ENCODE measurements at places on chromosomes 2 and 18.
A peak's percentile ranks its signal among the peaks of the same experiment; 100 is the strongest.

DNA sequence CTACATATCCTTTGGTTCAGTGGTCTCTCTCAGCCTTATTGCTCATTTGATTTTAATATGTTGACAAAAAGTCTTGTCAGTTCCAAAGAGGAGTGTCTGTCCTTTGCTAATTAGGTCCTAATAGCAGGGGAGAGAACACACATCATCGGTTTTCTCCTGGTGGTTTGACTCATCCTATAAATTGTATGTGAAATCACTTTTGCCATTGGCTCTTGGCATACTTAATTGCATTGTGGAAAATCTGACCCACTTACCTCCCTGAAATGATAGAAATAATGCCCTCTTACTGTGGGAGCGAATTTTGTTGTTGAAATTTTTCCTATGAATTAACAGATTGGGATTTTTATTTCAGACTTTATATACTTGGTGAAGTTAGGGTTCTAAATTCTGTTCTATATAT, 58.3 kb downstream of the MTCL1 start:
- DNase-seq, result no peak

DNA sequence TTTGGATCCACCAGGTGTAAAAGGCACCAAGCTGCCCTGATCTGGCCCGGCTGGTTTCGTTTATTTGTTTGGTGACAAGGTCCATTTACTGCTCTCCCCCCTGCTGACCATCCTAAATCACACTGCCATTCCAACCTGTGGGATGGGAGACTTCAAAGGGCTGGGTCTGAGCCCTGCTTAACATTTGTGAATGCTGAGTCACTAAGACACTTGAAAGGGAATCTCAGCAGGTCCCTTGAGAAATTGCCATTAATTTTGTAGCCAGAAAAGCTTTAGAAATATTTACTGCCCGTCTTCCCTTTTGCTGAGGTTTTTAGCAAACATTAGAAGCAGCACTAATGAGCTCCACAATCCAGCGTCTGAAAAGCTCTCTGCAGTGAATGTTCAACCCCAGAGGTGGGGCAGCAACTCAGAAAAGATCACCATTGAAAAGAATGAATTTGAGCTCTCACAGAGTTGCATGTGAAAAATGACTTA, 133.8 kb downstream of the ARL4C start:
- DNase-seq, result no peak

DNA sequence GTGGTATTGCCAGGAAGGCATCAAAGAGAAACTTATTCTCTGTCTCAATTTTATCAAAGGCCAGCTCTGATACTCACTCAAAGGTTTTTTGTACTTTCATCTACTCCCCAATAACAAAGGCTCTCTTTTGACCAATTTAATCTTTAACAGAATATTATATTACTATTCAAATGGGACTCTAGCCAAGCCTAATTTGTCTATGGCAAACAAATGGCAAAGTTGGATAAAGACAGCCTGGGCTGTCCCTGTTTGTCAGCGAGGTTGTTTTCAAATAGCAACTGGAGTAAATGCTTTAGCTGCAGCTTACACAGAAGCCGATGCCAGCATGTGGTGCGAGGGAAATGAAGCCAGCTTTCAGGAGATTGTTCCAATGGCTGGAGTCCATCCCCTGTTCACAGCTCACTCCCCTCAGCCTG, 80.1 kb upstream of the CTNNA2 start:
- DNase-seq, result no peak

DNA sequence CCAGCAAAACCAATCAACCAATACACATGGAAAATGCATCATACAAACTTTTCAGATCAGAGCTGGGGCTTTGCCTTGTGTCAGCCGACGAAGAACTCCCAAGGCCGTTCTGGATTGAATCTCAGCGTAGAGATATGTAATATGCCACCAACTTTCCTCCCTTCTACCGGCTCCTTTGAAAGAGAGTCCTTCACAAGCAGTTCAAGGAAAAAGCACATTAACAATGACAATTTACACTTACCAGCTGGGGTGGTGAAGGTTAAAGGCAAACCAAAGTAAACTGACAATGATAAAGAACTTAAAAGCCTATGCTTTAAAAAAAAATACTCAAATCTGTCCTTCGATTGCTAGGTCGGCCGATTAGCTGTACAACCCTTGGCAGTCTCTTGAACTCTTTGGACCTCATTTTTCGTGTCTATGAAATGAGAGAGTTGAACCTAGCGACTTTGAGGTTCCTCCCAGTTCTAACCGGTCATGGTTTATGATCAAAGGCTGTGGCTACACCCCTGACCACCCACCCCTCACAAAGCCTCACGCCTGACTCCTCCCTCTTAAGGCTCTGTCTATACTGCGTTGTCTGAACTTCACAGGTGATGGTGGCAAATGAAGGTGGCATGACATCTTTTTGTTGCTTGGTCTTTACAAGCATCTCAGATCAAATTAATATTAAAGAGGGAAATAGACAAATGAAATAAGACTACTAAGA, 46.2 kb downstream of the BCL2 start:
- DNase-seq, result no peak

DNA sequence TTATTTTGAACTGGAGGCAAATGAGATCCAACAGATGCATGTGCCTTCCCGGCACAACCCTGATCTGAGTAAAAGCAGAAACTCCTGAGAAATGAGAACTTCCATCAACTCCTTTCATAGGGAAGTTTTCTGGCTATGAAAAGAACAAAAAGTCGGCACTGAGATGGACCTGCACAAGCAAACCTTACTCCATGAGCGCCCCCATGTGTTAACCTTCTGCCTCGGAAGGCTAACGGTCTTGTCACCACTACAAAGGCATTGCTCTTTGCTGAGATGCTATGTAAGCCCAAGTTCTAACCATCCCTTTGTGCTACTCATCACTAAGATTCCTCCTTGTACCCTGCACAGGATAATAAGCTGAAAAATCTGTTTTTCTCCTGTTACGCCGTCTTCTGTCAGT, 57.3 kb upstream of the SULT1C3 start:
- no peak for DNase-seq

- no peak for DNase-seq
Observed at GRCh38 chr2:198220763-198221610, 416.6 kb downstream of the PLCL1 start.

DNA sequence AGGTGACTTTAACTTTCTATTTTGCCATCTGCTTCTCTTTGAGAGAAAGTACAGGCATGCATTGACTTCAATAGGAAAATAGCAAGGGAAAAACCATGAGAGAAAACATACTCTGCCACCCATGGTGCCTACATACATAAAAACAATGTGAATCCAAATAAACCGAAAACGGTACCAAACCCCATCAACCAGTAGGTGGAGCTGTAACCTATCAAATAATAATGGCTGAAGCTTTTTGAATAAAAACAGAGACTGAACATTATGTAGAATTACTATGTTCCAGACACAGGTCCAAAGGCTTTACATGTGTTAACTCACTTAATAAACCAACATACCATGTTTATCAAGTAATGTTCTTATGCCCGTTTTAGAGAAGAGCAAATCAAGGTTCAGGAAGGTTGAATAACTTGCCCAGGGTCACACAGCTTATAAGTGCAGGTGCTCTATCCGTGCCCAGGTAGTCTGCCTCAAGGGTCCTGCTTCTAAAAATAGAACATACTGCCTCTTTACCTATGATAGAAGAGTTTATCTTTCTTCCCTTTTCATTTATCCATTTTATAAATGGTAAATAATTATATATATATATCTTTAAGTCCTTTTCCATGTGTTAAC, 293.9 kb upstream of the SYT4 start:
- no peak for DNase-seq

DNA sequence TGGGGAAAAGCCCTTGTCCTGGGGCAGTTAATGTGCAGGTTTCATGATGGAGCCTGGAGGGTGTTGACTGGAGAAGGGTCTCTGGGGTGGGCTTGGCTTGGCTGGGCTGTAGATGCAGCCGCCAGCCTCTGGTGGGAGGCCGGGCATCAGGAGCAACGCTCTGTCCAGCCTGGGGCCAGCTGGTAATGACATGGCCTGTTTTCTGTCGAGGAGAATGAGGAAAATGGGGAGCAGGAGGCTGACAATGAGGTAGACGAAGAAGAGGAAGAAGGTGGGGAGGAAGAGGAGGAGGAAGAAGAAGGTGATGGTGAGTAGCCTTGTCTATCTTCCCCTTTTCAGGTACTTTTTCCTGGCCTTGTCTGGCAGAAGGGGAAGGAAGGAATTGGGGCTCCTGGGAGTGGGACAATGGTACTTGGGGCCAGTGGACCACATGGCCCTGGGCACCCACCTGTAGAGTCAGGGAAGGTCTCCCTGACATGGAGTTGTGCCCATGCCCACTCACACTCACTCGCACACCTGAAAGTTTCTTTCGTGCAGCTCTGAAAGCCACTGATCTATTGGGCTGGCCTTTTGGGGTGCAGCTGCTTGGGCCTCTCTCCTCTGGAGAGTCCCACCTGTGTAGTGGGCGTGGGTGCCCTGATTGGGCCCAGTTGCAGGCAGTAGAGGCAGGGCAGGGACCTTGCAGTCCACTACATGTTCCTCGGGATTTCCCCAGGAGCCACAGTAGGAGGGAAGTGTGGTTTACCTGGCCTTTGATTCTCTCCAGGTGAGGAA, 3.5 kb downstream of the PTMA start:
- no peak for DNase-seq

GRCh38 chr2:204205082-204205481, 268.5 kb downstream of the ICOS start:
- no peak for DNase-seq

DNA sequence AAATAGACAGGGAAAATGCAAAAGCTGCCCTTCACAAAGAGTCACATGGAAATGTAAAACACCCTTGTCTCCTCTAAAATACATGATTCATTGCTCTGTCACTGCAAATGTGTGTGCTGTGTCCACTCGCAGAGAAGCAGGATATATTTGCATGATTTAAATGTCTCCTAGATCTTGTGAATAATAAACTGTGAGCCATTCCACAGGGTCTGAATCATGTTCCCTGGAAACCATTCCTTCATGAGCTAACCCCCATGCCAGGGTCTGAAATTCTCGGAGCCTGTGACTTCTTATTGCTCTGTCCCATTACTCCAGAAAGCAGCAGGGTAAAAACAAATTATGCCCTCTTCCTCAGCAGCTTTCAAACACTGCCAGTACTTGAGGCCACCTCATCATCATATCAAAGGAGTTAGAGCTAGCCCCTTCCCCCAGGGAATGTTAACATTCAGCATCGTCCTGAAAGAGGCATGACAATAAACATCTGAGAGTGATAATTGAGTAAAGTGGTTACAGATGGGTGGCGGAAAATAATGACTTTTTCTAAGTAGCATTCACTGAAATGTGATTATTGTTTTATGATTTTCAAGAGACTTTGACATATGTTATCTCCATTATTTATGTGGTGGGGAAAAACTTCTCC, 11.7 kb upstream of the CNGA3 start:
- no peak for DNase-seq

- no peak for DNase-seq
Observed at GRCh38 chr2:149908726-149909683, 321.4 kb upstream of the MMADHC start.

GRCh38 chr18:63575681-63576080, 11.5 kb upstream of the SERPINB13 start:
- no peak for DNase-seq

GRCh38 chr18:69865776-69866175, 81.9 kb downstream of the CD226 start:
- no peak for DNase-seq

DNA sequence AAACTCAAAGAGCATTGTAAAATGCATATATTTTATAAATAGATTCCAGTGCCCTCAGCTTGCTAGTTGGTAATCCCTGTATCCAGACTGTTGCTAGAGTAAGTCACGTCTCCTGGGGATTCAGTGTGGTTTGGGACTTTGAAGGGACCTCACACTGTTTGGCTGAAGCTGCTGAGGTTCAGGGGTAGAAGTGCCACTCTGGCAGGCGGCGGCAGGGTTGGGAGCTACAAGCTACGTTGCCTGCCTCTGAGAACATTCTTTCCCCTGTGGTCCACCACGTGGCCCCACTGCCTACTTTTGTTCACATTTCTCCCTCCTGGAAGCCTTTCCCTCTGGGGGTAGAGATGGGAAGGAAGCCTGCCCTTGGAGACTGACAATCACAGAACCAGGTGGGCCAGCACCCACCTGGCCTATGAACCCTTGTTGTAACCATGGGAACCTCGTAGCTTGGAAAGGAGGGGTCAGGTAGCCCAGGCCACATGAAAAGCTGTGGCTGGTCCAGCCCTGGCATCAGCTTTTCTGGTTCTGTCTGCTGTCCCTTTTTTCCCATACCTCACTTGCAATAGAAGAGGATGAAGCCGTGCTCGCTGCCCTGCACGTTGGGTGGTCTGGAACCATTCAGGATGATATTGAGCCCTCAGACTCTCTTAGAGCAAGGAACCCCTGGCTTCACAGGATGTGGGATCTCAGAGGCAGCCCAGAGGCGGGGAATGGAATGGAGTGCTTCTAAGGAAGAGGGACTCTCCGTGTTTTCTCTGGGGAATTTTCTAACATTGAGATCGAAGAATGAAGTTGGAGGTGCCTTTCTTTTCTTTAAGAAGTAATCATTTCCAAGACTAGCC, 2.9 kb downstream of the RNF144A start:
- DNase-seq, result no peak

DNA sequence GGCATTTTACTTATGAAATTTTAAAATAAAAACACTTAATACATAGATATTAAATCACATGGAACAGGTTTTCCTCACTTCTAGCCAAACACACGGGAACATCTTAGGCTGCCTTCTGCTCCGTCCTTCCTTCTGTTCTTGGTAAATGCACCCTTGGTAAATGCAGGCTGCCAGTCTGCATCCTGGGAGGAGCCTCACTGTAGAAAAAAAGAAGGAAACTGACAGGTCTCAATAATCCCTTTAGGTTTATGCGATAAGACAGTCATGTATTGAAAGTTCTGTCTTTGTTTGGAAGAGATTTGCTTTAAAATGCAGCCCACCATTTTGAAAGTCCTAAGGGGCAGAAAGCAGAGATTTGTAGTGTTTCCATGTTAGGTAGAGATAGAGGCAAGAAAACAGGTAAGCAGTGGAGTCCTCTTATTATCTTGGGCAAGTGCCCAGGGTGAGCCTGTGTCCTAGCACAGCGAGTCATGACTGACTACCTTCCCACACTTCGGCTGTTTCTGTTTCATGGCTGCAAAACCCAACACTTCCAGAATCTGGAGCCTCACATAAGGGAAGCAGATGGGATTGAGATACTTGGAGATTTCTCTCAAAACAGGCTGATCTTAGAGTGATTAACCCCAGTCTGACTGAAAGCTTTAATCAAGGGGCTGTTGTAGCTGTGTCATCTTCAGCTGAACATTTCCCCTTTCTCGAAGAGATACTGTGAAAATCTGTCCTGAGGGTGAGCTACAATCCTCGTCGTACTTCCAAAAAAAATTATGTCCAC, 131.4 kb upstream of the MAP3K20 start:
- no peak for DNase-seq

GRCh38 chr2:60149176-60149575, 404.3 kb downstream of the BCL11A start:
- DNase-seq, result no peak

DNA sequence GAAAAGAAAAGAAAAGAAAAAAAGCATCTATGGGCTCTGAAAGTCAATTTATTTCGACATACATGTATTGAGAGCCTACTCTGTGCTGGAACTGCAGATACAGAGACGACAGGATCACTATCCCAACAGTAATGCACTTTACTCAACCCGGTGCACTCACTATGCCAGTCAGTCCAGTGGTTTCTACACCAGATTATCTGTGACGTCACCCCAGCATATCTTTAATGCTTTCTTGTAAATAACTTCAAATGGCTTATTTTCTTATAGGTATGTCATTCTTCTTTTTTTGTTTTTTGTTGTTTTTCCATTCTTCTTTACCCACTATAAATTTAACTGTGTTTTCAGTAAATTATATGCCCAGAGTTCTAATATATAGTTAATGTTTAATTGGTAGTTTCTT, 800.0 kb upstream of the FANCL start:
- no peak for DNase-seq

- peak; percentile 57 for DNase-seq
Observed at GRCh38 chr18:28823506-28824182, 646.7 kb upstream of the CDH2 start.

- no peak for DNase-seq
Observed at GRCh38 chr2:143856978-143857377, 662.9 kb downstream of the ZEB2 start.
